Cardiac muscle cell (in vitro differentiated cells and primary cell): ENCODE measurements at places on chromosomes 3 and 15. TPM values are rescaled to one million over a fixed set of nuclear protein-coding genes. Genes with fewer than 3 reads are reported as not detected.

- no peak for DNase-seq
These were observed 80.6 kb downstream of the PLD1 start for GRCh38 chr3:171729452-171730334.

DNA sequence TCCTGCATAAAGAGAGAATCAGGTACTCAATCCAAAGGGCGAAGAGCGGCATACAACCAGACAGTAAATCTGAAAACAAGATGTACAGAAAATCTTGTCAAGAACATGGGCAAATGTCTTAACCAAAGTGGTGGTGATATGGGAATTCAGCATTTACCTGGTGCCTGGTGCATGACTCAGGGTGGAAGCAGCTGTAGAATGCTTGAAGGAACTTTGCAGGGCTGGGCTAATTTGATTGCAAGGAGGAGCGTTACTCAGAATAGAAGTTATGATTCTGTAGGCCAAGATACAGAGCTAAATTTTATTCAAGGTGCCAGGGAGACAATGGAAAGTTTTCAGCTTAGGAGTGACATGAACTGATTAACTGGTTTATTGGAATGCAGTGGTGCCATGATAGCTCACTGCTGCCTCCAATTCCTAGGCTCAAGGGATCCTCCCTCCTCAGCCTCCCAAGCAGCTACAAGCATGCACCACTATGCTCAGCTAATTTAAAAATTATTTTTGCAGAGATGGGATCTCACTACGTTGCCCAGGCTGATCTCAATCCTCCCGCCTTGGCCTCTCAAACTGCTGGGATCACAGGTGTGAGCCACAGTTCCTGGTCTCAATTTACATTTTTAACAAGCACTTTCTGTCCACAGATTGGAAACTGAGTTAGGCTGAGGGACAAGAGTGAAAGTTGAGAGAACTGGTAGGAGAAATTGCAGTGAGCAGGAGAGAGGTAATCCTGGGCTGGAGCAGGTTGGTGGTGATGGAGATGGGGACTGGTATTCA, 91.5 kb upstream of the TBC1D5 start:
- no peak for DNase-seq

GRCh38 chr15:57859130-57859685, 152.7 kb downstream of the POLR2M start:
- DNase-seq, result no peak

DNA sequence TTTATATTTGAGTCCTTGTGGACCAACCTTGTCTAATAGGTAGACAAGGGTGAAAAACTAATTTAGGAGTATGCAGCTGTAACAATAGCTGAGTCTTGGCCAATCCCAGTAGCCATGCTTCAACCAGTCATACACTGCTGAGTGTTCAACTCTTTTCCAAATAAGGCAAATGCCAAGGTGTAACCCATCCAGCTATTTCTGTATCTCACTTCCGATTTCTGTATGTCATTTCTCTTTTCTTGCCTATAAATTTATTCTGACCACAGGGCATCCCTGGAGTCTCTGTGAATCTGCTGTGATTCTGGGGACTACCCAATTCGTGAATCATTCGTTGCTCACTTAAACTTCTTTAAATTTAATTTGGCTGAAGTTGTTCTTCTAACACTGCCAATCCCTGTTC, 93.2 kb downstream of the MAGI1 start:
- no peak for DNase-seq

GRCh38 chr3:70737666-70738290, 425.3 kb upstream of the MDFIC2 start:
- DNase-seq, result peak; percentile 9

DNA sequence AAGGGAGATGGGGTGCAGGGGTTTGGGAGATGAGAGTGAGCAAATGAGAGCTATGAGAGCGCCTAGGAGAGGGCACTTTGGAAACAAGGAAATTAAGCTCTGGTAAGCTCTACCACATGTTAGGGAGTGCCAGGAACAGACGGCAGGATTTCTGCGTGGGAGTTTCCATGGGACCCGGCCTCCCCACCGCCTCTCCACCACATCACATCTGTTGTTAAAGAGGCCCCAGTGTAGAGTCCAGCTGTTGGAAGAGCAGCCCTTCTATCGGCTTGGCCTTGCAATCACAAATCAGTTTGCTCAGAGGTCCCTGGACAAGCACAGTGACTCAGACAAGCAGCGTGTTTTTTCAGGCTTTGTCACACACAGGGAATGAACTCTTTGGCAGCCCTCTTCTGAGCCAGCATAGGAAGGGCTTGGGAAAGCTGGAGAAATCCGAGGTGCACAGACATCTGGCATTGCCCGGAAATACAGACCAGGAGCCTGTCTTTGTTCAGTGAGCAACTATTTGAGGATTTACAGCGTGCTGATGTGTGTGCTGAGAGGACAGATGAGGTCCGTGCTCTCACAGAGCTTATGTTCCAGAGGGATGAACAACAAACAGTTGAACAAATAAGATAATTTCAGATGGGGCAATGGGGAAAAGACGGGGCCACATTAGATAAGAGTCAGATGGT, 370.6 kb upstream of the PROK2 start:
- peak; percentile 94 for DNase-seq

GRCh38 chr3:38757721-38758120, 58.3 kb downstream of the SCN10A start:
- DNase-seq, result no peak

GRCh38 chr3:23735062-23735461, 70.7 kb upstream of the UBE2E1 start:
- DNase-seq, result no peak

DNA sequence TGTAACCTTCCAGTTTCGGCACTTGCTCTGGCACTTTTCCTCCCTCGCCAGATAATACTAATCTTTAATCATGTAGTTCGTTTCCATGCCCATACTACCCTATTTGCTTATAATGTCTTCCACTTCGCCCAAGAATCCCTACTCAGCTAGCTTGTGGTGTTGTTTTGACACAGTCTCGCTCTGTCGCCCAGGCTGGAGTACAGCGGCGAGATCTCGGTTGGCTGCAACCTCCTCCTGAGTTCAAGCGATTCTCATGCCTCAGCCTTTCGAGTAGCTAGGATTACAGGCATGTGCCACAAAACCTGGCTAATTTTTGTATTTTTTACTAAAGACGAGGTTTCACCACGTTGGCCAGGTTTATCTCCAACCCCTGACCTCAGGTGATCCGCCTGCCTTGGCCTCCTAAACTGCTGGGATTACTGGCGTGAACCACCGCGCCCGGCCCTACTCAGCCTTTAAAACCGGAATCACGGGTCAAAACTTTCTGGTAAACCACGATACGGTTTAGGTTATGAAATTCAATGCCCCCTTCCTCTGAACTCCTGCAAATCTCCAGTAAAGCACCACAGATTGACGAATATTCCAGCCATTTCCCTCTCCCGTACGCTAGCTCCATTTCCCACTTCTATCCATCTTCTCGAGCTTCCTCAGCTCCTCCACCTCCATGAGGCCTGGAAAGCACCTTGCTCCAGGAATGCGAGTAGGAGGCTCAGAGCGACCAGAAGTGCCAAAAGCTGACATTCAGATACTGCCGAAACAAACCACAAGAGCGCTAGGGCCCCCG, 878 bp upstream of the RAD51 start:
- DNase-seq, result peak; percentile 6

- DNase-seq, result no peak
These were observed 692.3 kb downstream of the ZPLD1 start for GRCh38 chr3:103127098-103127630.

- DNase-seq, result no peak
These were observed 21.6 kb downstream of the SNX33 start for GRCh38 chr15:75669191-75669878.

GRCh38 chr3:56012721-56013120, 455.5 kb downstream of the ERC2 start:
- DNase-seq, result no peak

GRCh38 chr15:65796610-65797078, 4.6 kb upstream of the DENND4A start:
- DNase-seq, result no peak

DNA sequence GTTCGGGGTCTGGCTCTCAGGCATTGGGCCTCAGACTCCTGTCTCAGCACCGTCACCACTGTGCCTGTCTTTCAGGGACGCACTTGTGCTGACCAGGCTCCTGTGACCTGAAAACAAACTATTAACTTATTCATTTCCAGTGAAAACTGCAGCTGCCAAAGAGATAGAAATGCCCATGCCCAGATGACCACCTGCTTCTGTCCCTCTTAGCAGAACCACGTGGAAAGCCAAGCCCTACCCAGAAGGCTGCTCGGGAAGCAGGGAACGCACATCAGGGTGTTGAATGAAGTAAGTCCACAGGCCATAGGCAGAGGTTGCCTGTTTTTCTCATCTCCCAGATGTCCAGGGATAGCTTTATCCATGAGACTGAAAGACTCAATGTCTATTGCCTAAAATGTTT, 219.3 kb downstream of the EBLN2 start:
- DNase-seq, result no peak

DNA sequence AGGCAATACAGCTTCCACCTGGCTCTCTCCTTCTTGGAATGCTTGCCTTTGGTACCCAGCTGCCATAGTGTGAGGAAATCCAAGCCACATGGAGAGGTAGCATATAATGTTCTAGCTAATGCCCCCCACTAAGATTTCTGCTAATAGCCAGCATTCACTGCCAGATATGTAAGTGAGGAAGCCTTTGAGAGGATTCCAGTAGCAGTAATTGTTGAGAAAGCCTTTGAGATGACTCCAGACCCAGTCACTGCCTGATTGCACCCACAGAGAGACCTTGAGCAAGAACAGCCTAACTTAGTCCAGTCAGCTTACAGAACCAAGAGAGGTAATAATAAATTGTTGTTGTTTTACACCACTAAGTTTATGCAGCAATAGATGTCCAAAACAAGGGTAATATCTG, 63.1 kb downstream of the STRIT1 start:
- no peak for DNase-seq

DNA sequence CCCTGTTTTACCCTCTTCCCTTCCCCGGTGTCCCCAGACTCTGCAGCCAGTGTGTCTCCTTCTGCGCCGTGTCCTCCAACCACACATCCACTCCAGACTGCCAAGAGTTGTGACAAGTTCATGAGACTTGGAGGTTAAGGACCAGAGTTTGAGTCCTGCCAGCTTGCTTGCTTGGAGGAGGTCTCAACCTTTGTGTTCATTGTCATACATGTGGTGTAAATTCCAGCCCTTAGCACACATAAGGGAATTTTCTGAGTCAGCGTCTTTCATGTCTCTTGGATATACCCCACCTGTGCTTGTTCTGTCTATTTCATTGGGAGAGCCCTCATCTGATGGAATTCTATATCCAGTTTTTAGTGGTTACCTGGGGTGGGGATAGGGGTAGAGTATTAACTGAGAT, 13.3 kb downstream of the CORO2B start:
- DNase-seq, result no peak

C3orf70 gene
- 0.42 and 1.1 TPM in 2 replicates for total RNA-seq

GAP43 gene
- total RNA-seq, result 2.1 and 6.4 TPM in 2 replicates

COL7A1 gene
- total RNA-seq, result 53.8 and 76.6 TPM in 2 replicates

SEMA3G gene
- total RNA-seq, result 6.5 and 13.6 TPM in 2 replicates

GOLGA6A gene
- total RNA-seq, result 1.9 TPM in 1 of 2 replicates, not detected in the other
